Diencephalon (tissue), 1 donor: ENCODE measurements at places on chromosomes 4 and X. TPM values are rescaled to one million over a fixed set of nuclear protein-coding genes. Genes with fewer than 3 reads are reported as not detected.

Gene ELOVL6
- total RNA-seq, result 40.8 TPM

Gene LRIT3
- total RNA-seq, result 0.23 TPM

Gene SMIM10L2A
- total RNA-seq, result 22.1 TPM

Gene AVPR2
- total RNA-seq, result not detected

Gene NMU
- total RNA-seq, result 4.2 TPM

Gene TCP11X1
- not detected for total RNA-seq

Gene ADAM29
- 1.4 TPM for total RNA-seq

Gene MFAP3L
- total RNA-seq, result 25.4 TPM

Gene ZFP92
- total RNA-seq, result 1.2 TPM

Gene CLGN
- total RNA-seq, result 10.8 TPM

Gene DGKK
- total RNA-seq, result 6.2 TPM

Gene HS3ST1
- 7.4 TPM for total RNA-seq

Gene CHST7
- total RNA-seq, result 15.2 TPM

Gene HPSE
- total RNA-seq, result 2.1 TPM

Gene LDB2
- 99.4 TPM for total RNA-seq

Gene HPGD
- 8.5 TPM for total RNA-seq

Gene FRMD7
- total RNA-seq, result 0.46 TPM

Gene NR0B1
- 1.4 TPM for total RNA-seq

Gene BEX2
- total RNA-seq, result 113 TPM

Gene SPP1
- total RNA-seq, result 401 TPM

Gene GAR1
- 6.2 TPM for total RNA-seq

Gene SOWAHB
- total RNA-seq, result 0.92 TPM

Gene ODAPH
- not detected for total RNA-seq

Gene CCDC110
- total RNA-seq, result 5.5 TPM

Gene MAGEA11
- not detected for total RNA-seq

Gene BLOC1S4
- 9.9 TPM for total RNA-seq

Gene ABRAXAS1
- 9.5 TPM for total RNA-seq

Gene EDNRA
- 11.1 TPM for total RNA-seq

Gene MRFAP1L1
- total RNA-seq, result 101 TPM

Gene AFM
- total RNA-seq, result not detected

Gene POF1B
- total RNA-seq, result 0.23 TPM

Gene MAGEA2B
- not detected for total RNA-seq
